Midbrain (tissue), 1 donor: ENCODE measurements at places on chromosomes 7 and 10.
A peak's percentile ranks its signal among the peaks of the same experiment; 100 is the strongest.

- no peak for DNase-seq
Measured at GRCh38 chr7:151756866-151757265, 120.0 kb downstream of the PRKAG2 start.

- no peak for DNase-seq
Measured at GRCh38 chr7:118224521-118224920, at the start of gene ANKRD7. ANKRD7 (plus strand) TSS chr7:118224704; CDS start chr7:118224831, 127 bp downstream.

DNA sequence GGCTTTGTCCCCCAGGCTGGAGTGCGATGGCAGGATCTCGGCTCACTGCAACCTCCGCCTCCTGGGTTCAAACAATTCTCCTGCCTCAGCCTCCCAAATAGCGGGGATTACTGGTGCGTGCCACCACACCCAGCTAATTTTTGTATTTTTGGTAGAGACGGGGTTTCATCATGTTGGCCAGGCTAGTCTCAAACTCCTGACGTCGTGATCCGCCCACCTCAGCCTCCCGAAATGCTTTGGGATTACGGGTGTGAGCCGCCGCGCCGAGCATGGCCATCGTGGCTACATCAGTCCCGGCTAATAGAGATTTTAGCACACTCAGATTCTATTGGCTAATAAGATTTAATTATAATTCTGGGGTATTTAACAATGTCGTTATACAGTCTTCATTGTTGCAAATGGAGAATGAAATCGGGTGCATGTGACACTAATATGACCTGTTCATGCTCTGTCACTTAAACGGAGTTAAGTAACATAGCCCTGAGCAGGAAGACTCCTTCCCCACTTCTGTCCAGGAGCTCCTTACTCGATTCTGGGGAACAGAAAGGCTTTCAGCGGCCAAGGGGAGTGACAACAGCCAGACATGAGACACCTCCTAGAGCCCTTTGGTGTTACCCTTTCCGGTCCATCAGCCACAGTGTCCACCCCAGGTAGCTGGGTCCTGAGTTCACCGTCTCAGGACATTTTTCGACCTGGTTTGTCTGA is 40.9 kb upstream of the FAM20C start:
- DNase-seq, result no peak

- no peak for DNase-seq
Measured at GRCh38 chr7:16563281-16564022, 36.8 kb downstream of the LRRC72 start.

GRCh38 chr7:128347647-128348097 is 4.0 kb upstream of the RBM28 start:
- peak; percentile 61 for DNase-seq
